ENCODE measurements at places on chromosomes 3 and 15. TPM values are rescaled to one million over a fixed set of nuclear protein-coding genes. Genes with fewer than 3 reads are reported as not detected.

CD80 gene
- 0.24 TPM for total RNA-seq

ONECUT1 gene
- not detected for total RNA-seq

GRCh38 chr15:26736502-26737248 lies 36.2 kb downstream of the GABRB3 start:
- no peak for DNase-seq

DNA sequence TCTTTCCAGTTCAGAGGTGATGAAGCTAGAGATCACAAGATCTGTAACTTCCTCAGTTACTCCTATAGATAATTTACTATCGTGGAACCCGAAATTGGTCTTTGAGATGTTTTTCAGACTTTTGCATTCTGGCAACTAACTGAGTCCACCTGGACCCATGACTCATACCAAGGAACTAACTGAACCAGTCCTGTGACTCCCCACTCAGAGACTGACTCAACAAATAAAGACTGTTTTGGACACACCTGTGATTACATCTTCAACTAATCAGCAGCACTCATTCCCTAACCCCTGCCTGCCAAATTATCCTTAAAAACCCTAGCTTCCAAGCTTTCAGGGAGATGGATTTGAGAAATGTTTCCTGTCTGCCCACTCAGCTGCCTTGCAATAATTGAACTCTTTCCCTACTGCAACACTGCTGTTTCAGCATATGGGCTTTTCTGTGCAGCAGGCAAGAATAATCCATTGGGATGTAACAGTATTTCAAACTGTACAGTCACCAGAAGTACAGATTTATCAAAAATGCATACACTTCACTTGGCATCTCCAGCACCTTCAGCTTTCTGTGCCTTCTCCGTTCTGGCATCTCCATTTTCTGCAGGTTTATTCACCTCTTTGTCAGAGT lies 57.7 kb downstream of the GATM start:
- DNase-seq: no peak

VILL gene
- 3.4 TPM for total RNA-seq

DNA sequence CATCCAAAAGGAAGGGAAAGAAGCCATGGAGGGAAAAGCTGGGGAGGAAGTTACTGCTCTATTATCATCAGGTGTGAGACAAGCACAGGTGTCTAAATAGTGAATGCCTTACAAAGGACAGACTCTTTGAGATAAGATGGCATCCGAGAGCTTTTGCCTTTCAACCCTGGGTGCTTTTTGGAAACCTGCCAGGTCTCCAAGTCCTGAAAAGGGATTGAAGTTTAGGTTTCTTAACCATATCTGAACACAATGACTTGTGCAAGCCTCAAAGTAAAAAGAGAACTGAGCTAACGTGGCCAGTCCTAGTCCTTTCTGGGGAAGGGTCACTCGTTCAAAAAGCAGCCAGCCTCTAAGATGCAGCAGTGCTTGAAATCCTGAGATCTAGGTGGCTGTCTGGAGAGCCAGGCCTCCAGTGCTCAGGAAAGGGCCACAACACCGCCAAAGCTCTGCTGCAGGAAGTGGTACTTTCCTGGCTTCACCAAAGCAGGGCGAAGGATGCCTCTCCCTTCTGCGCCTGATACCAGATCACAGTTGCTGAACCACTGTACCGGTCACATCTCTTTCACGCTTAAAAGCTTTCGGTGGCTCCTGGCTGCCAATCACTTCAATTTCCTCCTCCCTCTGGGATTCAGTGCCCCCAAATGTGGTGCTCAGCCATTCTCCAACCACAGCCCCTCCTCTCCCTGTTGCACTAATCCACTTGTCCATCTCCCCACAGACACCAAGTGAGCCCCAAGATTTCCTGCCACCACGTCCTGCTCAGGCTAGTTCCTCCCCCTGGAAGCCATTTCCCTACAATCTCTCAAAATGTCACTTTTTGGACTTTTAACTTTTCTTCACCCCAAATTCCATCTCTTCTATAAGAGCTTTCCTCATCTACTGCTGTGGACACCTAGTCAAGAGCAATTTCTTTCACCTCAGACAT lies 104.1 kb upstream of the LPP start:
- no peak for DNase-seq

All from posterior vena cava (tissue), 2 donors.